ENCODE measurements at places on chromosomes 1 and 21.
A peak's percentile ranks its signal among the peaks of the same experiment; 100 is the strongest.

GRCh38 chr1:92203105-92203504, 14.6 kb upstream of the C1orf146 start:
- no peak for DNase-seq

- DNase-seq: no peak
Measured at GRCh38 chr21:20016435-20017005, 981.7 kb upstream of the NCAM2 start.

DNA sequence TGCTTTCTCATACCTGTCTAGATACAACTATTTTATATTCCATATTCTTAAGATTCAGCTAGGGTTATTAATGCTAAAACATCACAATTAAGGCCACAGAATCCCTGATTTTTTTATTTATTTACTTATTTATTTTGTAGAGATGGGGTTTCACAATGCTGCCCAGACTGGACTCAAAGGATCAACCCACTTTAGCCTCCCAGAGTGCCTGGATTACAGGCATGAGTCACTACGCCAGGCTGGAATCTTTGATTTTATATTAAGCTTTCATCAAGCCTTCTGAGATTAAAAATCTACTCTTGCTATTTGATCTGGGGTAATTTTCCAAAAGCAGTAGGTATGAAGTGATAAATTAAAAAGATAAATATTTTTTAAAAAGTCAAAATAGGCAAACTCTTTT, 38.9 kb downstream of the MCOLN2 start:
- peak; percentile 36 for DNase-seq

DNA sequence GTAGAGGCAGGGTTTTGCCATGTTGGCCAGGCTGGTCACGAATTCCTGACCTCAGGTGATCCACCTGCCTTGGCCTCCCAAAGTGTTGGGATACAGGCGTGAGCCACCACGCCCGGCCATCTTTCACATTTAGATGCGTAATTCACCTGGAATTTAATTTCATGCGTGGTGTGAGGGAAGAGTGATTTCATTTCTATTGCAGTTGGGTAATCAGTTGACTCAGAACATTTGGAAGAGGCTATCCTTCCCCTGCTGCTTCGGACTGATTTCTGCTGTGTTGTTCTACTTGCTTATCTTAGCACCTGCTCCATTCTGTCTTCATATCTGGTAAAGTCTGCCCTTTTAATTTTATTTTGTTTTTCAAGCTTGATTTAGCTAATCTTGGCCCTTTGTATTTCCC, 19.1 kb downstream of the DIP2A start:
- peak; percentile 83 for DNase-seq

DNA sequence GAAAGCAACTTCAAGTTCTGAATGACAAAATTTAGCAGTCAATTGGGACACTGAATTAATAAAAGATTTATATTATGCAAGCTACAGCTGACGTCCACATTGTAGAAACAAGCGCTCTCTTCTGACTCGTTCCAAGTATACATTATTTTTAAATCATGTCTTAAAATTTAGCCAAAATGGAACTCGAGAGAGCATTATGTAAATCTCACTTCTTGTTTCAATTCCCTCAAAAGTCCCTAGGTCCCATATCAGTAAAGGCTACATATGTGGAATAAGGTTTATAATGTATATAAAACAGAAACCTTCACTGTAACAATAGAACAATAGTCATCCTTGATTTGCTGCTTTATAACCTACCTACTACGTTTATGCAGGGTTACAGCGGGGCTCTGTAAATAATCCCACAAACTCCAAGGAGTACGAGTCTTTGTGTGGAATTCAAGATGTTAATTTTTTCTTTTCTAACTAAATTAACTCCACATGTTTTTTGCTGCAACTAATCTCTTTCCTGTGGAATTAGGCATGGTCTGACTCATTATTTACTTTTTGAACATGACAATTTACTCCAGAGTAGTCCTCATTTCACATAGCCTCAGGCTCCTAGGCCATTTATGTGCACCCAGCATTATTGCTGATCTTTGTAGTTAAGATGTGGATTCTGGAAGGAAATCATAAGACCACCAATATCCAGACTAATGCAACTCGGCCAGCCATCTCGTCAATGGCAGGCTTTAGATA, 785.1 kb downstream of the LTN1 start:
- peak; percentile 28 for DNase-seq

- DNase-seq: peak; percentile 73
Measured at GRCh38 chr1:248631354-248632008, 3.4 kb downstream of the OR2T11 start.

- no peak for DNase-seq
Measured at GRCh38 chr1:110951161-110951560, 12.6 kb downstream of the LRIF1 start.

DNA sequence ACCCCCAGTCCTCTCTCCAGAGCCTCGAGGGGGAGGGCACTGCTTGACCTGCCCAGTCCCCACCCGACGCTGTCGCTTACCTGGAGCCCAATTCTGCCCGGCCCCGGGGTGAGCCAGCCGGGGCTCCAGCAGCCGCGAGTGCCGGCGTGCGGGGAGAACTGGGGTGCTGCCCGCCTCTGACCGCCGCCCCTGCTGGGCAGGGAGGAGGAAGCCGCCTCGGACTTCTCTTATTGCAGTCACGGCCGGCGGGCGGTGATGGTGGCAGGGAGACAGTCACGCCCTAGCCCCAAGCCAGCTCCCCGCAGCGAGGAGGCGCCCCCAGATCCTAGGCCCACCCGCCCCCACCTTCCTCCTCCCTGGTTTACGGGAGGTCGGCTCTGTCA, at the start of gene FGR:
Gene FGR (minus strand): TSS at position 201 of the 383 bp plus-strand sequence. CDS start 11,269 bp downstream, outside the sequence.
- no peak for DNase-seq

- no peak for DNase-seq
Measured at GRCh38 chr1:71650119-71650518, 569.3 kb upstream of the ZRANB2 start.

GRCh38 chr1:37306461-37306860, 167.9 kb upstream of the ZC3H12A start:
- DNase-seq: peak; percentile 8

- DNase-seq: no peak
Measured at GRCh38 chr1:15370781-15371520, 38.7 kb upstream of the EFHD2 start.

DNA sequence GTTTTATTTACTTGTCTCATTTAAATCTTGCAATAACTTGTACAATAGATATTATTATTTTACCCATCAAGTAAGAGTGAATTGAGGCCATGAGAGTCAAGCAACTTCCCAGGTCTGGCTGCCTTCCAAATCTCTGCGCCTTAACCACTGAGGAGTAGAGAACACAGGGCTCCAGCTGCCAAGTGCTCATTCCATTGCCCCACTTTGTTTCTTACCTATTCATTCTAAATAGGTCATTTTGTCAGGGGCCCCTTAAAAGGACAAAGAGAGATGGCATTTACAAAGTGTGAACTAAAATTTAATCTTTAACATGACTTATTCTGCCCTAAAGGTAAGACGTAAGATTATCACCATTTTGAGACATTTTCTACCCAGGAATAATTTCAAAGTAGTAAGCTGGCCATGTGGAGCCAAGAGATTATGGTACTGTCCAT, 3.5 kb downstream of the PPP1R15B start:
- DNase-seq: peak; percentile 95

GRCh38 chr1:1990222-1990621, 13.4 kb downstream of the CFAP74 start:
- no peak for DNase-seq

DNA sequence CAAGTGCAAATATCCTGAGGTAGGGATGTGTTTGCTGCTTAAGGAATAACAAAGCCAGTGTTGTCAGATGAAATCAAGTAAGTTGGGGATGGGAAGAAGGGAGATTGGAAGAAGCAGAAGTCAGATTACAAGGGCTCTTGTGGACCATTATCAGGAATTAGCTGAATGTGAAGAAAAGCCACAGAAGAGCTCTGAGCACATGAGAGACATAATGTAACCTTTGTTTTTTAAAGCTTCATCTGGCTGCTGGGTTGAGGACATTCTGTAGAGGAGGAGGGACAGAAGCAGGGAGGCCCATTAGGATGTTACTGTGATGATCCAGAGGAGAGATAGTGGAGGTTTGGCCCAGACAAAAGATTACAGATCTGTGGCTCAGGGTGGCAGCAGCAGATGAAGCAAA, 111.7 kb downstream of the DUSP10 start:
- DNase-seq: no peak

GRCh38 chr1:75992312-75992711, 60.1 kb upstream of the ASB17 start:
- DNase-seq: peak; percentile 27

DNA sequence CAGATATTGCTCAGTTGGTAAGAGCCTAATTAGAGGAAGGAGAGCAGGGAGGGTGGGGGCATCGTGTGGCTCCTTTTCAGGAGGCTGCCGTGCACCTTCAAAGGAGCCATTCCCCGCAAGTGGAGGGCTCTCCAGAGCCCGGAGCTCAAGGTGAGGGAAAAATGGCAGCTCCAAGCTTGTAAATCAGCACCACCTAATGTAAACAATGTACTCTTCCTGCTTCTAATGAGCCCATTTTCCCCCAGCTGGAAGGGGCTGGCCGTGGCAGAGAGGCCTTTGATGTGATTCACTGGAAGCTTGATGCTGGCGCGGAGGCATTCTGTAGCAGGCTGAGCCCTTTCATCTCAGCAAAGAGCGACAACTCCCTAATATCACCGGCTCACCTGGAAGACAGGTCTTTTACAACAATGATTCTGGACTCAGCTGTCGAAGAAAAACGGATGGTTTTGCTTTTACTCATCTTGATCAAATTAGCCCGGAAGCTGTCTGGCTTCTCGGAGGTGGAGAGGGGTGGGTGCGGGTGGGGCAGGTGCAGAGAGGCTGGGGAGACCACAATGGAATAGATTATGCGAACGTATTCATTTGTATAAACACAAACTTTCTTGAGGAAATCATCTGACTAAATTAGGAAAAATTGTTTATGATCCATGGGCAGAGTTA, 112.5 kb downstream of the RRAGC start:
- no peak for DNase-seq

DNA sequence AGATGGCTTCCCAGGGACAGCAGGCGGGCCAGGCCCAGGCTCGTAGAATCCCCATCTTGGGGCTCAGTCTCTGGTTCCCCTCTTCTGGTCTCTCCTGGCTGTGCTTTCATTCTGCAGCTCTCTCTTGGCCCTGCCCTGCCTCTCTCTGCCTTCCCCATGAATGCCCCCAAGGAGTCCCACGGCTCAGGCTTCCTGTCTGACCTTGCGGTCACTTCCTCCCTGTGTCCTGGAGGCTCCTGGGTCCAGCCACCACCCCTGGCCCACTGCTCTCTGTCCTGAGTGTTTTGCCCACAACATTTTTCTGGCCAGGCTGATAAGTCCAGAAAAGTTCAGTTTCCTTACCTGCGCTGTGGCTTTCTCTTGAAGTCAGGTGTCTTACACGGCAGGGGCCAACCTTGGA, 29.1 kb downstream of the PIGP start:
- no peak for DNase-seq

- no peak for DNase-seq
Measured at GRCh38 chr1:225908773-225909172, 15.3 kb downstream of the PYCR2 start.

DNA sequence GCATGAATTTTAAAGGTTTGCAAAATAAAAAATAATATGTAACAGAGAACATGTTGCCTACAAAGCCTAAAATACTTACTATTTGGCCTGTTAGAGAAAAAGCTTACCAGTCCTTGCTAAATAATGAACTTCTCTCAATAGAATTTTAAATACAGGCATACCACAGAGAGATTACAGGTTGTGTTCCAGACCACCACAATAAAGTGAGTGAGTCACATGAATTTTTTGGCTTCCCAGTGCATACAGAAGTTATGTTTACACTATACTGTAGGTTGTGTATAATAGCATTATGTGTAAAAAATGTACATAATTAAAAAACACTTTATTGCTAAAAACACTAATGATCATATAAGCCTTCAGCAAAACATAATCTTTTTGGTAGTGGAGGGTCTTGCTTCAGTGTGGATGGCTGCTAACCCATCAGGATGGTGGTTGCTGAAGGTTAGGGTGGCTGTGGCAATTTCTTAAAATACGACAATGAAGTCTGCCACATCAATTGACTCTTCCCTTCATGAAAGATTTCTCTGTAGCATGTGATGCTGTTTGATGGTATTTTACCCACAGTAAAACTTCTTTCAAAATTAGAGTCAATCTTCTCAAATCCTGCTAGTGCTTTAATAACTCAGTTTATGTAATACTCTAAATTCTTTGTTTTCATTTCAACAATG, 48.6 kb downstream of the SCYL3 start:
- DNase-seq: no peak

DNA sequence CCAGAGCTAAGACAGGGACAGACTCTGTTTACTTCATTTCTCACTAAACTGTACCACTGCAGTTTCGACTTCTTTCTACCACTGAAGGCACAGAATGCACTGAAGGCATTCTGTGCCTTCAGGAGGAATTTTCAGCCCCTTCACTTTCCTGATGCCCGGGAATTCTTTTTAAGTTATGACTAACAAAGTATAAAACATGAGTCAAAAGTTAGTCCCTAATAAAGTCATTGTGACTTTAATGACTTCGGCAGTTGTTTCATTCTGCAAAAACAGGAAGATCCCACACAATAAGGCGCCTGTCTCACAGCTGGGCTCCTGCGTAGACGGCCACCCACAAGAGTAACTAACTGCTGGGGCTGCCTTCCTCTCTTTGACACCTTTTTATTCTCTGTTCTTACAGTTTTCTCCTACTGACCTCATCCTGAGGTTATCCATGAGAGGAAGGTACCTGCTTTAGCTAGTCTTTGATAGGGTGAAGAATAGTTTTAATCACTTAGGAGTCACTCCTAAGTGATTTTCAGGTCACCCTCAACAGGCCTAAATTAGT, 183.9 kb upstream of the SGIP1 start:
- no peak for DNase-seq

- DNase-seq: no peak
Measured at GRCh38 chr1:204105131-204105515, 32.2 kb downstream of the SOX13 start.

DNA sequence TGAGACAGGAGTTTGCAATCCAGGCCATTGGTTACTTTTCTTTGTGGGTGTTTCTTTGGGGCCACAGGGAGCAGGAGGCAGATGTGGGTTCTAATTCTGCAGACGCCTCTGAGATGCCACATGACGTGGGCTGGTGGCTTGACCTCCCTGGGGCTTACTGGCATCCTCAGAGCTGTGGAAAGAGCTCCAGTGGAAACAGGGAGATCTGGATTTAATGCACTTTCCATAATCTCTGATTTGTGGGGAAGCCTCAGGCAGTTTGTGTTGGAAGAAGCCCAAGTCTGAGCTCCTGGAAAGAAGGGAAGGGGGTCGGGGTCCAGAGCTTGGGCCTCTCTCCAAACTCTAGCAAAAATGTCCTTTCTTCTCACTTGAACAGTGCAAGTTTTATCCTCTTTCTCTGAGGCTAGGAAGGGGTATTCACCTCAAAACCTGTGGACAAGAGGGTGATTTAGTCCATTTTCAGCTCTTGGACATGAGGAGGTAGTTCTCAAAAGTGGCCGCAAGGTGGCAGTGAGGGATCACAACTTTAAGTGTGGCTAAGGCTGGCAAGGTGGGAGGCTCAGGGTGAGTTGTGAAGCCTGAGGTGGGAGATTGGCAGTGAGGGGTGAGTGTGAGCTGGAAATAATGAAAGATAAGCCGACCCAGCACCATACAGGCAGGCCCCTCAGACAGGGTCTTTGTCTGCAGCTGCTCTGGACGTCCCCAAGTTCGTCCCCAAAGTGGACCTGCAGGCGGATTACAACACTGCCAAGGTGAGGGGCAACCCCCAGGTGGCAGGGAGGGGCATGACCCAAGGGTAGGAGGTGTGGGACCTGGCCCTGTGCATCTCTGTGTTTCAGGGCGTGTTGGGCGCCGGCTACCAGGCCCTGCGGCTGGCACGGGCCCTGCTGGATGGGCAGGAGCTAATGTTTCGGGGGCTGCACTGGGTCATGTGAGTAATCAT, 9.2 kb downstream of the IKBKE start:
- DNase-seq: peak; percentile 93

- peak; percentile 95 for DNase-seq
Measured at GRCh38 chr1:238606896-238607295, 716.2 kb upstream of the ZP4 start.
